Activated CD4-positive, alpha-beta T cell treated with anti-CD3 and anti-CD28 coated beads, Interleukin-2, amount 10 ng/mL, durations not matched to agents 7 days and 5 days (primary cell): ENCODE measurements at places on chromosomes 4 and X.

- no peak for DNase-seq
These were observed 191.2 kb downstream of the IDS start for GRCh38 chrX:149313871-149314371.

DNA sequence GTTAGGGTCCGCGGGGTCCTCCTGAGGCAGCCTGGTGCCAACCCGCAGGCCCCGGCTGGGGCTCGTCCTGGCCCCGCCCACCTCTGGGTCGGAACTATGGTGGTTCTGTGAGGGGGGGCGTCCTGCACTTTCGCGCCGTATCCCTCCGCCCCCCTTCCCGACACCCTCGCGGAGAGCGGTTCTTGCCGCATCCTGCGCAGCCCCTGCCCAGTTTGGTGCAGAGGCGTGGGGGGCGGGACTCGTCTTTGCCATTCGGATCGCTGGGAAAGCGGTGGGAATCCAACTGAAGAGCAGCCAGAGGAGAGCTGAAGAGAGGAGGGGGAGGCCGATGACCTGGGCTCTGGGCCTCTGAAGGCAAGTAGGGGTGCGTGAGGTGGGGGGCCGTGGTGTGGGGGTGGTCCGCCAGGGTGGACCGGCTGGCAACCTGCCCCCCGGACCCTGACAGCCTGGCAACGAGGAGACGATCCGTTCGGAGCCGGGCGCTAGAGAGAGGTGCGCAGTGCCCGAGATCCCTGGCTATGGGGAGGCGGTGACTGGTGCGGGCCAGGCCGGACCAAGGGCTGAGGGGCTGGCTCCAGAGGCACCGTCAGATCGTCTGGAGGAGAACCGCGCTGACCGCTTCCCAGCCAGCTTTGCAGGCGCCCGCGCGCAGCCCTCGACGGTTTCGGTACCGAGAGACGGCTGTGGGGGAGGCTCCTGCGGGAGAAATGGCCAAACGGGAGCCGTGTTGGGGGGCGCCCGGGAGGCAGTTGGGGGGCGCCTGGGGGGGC is at the start of gene GPRASP1:
GPRASP1 (plus strand) TSS at position 242 of the 770 bp plus-strand sequence. CDS start 2,431 bp downstream, outside the sequence.
- peak; percentile 9 for DNase-seq

DNA sequence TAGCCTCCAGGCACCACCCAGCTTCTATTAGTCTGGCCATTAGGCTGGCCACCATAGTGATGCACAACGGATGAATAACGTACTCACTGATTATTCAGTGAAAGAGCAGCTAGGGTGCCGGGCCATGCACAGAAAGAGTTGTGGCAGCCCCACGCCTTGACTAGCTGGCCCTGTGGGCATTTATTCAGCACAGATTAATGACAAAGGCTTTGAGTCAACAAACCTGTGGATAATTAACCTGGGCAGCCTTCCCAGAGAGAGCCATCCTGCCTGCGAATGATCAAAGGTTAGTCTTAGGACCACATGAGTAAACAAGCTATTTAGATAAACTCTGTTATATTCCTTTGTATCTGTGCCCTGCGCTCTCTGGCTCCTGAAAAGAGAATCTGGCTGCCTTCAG is 37.2 kb downstream of the MAP9 start:
- no peak for DNase-seq

DNA sequence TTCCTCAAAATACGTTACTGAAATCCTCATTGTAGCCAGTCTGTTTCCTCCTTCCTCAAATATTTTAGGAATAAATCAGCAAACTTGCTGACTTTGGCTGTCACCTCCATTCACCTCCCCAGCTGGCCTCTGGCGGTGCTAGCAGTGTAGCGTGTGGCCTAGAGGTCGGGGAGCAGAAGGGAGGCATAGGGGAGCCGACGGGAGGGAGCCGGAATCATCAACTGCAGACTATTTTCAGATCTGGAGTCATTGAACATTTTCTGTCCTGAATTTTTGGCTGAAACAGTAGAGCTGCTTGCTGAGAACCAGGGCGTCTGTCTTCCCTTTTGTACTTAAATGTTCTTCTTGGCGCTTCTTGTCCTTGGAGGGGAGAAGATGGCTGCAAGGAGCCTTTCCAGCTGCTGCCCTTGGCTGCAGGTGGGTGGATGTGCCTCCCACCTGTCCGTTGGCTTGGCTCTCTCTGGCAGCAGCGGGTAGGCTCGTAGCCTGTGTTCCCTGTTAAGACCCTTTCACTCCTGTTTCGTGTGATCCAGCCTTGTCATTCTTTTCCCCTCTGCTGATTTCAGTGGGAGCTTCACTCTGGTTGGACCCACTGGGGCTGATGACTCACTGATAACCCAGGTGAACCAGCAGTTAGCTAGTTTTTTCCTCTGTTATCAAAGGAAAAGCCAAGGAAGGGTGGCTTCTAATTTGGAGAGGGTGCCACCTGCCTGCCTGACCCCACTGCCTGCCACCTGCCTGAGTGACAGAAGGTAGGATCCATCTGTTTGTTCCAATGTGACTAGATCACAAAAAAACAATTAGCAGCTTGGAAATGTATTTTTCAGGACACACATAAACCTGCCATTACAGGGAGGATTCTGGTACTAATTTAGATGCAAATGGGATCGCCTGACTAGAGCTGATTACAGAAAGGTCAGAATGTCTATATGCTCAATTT is 135.9 kb downstream of the GATB start:
- no peak for DNase-seq

GRCh38 chr4:67702166-67702565 is 1.2 kb upstream of the UBA6 start:
- DNase-seq: no peak

DNA sequence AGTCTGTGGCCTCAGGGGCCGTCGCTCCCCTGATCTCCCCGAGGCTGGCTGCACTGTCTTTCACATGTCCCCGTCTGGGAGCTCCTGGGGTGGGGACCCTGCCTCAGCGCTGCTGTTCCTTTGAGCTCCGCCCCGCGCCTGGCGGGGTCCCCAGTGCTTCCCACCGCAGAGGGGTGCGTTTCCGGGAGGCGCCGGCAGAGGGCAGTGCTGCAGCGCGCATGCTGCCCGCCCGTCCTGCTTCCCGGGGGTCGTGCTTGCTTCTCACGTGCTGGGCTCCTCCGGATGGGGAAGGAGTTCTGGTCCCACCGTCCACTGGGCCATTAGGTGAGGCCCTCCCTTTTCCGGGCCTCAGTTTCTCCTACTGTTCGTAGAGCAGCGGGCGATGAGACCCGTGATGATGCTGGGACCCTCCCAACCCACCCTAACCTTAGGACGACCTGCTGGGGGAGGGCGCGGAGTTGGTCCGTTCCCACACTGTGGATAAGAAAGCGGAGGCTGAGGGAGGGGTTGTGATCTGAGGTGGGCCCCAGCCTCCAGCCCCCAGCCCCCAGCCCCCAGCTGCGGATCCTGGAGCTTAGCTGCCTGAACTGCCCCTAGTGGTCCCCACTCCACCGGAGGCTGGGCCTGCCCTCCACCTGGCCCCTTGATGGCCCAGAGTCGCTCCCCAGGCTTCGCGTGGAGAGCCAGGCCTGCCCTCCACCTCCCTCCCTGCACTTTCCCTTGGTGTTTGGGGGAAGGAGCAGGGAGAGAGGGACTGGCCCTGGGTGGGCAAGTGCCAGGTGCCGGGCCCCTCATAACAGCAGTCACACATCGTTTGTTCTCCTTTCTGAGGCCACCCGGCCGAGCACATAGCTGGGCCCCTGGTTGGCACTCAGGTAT is 15.3 kb downstream of the CPZ start:
- peak; percentile 33 for DNase-seq

GRCh38 chr4:81685104-81685503 is 213.4 kb upstream of the RASGEF1B start:
- DNase-seq: no peak

DNA sequence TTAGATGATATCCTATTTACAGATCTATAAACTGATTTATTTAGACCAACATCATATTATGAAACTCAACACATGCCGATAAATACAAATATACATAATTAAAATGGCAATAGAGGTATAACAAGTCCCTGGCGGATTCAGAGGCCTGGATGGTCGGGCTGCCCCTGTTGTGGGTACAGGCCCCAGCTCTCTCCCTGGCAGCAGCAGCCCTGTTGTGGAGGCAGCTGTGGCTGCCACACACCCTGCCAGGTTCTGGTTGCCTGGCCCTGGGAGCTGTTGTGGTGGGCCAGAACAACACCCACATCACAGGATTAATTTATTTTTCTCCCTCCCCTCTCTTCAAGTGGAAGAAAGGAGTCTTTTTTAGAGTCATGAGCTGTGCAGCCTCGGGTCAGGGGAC is 12.1 kb upstream of the TCEAL2 start:
- DNase-seq: no peak

- DNase-seq: no peak
These were observed 173.9 kb downstream of the BMPR1B start for GRCh38 chr4:94931626-94932025.

DNA sequence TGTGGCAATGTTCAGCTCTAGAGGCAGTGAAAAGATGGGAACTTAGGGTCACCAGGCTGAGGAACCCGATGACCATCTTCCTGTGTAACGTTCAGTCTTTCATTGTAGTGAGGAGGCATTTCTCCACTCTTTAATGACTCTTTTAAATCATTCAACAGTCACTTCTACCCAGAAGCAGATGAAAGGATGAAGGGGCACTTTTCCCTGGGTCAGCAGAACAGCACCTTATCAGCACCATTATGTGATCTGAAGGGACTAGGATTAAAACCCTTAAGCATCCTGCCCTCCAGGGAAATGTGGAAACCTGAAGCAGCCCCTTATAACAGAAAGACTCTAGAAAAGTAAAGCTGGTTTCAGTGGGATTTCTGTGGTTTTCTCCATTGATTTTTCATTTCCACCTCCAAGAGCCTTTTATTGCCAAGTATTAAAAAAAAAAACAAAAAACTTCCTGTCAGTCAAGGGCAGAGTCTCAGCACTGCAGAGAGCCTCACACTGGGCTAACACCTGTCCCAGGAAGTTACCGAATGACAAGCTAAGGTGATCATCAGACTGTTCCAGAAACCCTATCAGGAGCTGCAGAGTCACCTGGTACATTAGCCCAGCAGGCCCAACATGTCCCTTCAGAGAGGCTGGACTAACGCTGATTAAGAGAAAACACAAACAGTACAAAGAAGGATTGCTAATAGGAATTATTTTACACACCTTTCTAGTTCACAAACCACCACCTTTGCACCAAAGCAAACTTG is 185.9 kb downstream of the SHROOM3 start:
- no peak for DNase-seq

DNA sequence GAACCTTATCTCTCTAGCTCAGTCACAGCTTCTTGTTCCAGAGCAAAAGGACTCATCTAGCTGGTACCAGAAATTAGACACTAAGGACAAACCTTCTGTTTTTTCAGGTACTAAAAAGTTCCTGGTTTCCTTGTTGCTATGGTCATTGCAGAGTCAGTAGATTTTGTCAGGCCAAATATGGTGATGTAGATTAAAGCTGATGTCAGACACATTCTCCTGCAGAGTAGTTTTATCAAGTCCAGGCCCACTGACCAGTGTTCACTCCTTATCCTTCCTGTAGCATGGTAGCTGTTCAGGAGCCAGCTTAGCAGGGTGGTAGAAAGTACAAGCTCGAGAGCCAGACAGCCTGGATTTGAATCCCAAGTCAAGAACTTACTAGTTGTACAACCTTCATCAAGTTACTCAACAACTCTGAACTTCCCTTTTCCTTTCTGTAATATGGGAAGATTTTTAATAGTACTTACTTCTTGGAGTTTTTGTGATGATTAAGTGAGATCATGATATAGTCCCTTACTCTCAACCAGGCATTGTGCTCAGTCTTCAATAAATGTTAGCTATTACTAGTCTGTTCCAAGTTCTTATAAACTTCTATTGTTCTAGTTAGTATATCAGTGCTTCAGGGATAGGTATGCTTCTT is 17.9 kb downstream of the OCRL start:
- no peak for DNase-seq

DNA sequence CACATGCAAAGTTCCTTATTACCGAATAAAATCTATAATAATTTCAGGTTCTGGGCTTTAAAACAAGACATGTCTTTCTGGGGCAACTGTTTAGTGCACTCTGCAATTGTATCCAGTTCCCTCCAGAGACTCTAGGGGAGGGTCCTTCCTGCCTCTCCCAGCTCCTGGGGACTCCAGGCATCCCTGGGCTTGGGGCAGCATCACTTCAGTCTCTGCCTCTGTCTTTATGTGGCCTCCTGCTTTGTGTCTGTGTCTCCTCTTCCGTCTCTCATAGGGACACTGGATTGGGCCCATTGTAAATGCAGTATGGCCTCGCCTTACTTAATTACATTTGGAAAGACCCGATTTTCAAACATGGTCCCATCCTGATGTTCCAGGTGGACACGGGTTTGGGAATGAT is 10.9 kb upstream of the ASMTL start:
- DNase-seq: peak; percentile 5

DNA sequence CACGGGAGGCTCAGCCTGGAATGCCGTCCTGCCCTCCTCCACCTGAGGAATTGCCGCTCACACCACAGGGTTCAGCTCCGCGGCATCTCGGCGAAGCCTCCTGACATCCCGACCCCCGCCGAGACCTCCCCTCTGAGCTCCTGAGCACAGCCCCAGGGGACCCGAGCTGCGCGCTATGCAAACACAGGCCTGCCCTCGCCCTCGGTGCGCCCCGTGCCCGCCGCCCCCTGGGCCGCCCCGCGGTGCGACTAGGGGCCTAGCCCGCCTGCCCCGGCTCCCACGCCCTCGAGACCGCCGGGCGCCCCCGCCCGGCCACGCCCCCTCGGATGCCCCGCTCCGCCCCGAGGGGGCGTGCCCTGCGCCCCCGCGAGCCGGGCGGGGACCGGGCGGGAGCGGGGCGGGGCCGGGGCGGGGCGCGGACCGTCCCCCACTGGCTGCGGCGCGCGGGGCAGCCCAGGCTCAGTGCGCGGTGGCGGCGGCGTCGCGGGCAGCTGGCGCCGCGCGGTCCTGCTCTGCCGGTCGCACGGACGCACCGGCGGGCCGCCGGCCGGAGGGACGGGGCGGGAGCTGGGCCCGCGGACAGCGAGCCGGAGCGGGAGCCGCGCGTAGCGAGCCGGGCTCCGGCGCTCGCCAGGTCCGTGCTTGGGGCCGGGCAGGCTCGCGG is at the start of gene FGFR3:
FGFR3 (plus strand) TSS at position 462 of the 664 bp plus-strand sequence. CDS start 642 bp downstream, outside the sequence.
- peak; percentile 20 for DNase-seq

DNA sequence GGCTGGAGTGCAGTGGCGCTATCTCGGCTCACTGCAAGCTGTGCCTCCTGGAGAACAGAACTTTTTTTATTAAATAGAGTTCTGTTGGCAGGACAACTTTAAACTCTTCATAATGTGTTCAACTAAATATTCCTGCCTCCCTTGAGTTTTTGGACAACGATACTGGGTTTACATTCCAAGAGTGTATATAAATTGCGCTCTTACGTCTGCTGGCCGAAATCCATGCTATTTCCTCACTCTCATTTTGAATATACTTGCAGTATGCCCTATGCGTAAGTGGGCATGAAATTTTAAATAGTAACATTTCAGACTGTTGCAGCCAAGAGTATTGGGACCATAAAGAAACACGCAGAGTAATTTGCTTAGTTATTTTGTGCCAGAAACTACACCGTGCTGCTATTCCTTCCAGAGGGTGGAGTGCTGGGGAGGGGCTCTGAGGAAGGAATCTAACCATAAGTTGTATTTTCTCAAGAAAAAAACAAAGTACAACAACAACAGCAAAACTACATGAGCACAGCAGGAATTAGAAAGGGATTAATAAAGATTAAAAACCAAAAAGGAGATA is 480.0 kb downstream of the NLGN4X start:
- DNase-seq: no peak

GRCh38 chr4:71713611-71714203 is 70.2 kb downstream of the GC start:
- DNase-seq: no peak
